Right hindlimb (tissue), 1 donor: ENCODE measurements at places on chromosomes 6 and 20.

GRCh38 chr6:111980143-111980542, 73.8 kb upstream of the CCN6 start:
- DNase-seq: peak; percentile 37

- no peak for DNase-seq
Measured at GRCh38 chr20:32603046-32603726, 18.1 kb upstream of the NOL4L start.

GRCh38 chr6:147900247-147900830, 391.8 kb downstream of the SAMD5 start:
- no peak for DNase-seq

DNA sequence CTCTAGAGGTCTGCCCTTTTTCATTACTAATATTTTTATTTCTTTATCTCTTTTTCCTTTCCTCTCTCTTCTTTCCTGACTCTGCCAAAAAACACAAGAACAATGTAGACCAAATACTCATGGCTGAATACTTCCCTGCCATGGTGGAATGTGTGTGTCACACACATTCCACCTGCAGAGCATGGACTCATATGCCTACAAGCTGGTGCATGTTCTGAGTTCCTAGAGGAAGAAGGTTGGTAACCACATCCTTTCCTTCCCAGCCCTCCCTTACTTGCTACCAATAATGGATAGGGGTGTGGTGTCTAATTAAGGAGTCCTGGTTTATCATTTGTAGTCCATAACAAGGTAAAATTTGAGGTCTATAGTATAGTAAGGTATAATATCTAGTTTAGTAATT, 15.2 kb upstream of the CST9L start:
- no peak for DNase-seq

GRCh38 chr20:56437196-56437960, 25.3 kb downstream of the CASS4 start:
- no peak for DNase-seq

DNA sequence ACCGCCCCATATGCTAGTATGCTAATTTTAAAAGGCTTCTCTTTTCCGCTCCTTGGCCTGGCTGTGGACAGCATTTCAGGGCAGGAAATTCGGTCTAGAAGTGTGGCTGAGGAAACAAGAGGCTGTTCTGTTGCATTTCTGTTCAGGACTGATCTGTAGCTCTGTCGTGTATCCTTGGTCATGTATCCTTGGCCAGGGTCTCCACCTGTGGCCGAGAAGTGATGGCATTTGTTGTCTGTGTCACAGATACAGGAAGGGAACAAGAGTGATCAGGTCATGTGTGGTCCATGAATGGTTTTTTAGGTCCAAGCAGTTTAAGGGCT, 300.5 kb upstream of the SUPT3H start:
- peak; percentile 50 for DNase-seq

GRCh38 chr6:139582956-139583355, 208.5 kb upstream of the CITED2 start:
- DNase-seq: no peak

DNA sequence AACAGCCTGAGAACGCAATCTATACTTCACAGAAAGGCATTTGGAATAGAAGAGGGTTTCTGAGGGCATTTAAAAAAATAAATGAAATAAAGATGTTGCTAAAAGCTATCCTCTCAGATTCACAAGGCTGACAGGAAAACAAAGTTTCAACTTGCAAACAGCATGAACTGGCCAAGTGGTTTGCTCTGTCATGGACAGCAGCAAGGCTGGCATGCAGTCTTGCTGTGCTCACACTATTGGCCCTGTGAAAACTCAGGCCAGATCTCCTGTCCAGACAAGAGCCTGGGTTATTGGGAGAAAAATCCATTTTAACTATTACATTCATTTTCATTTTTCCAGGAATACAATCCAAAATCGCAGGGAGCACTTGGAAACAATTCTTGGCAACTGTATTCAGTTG, 506.2 kb upstream of the SLC35B3 start:
- DNase-seq: no peak

DNA sequence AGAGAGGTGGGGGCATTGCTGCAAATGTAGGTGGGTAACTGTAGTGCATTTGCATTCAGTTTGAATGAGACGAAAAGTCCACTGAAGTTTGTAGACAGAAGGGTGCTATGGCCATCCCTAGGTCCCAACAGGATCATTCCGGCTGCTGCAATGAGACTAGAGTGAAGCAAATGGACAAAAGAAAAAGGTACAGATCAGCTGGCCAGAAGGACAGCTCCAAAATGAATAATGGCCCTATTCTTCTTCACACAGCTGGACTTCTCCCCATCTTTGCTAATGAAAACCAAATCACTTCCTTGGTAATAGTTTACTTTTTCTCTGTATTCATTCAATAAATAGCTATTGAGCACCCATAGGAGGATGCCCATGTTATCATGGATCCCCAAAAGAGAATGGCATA, 56.4 kb upstream of the TPD52L1 start:
- DNase-seq: no peak

- DNase-seq: no peak
Measured at GRCh38 chr20:54221996-54222890, 14.4 kb downstream of the PFDN4 start.

DNA sequence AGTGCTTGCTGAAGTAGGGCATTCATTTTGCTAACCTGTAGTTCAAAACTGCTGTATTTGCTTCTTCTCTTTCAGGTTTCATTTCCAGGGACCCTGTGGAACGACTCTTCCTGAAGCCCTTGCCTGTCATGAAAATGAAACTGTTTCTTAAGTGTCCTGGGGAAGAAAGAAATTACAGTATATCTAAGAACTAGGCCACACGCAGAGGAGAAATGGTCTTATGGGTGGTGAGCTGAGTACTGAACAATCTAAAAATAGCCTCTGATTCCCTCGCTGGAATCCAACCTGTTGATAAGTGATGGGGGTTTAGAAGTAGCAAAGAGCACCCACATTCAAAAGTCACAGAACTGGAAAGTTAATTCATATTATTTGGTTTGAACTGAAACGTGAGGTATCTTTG, 3.4 kb upstream of the NOL7 start:
- DNase-seq: no peak

- DNase-seq: no peak
Measured at GRCh38 chr6:27383481-27383880, 5.1 kb upstream of the ZNF391 start.

DNA sequence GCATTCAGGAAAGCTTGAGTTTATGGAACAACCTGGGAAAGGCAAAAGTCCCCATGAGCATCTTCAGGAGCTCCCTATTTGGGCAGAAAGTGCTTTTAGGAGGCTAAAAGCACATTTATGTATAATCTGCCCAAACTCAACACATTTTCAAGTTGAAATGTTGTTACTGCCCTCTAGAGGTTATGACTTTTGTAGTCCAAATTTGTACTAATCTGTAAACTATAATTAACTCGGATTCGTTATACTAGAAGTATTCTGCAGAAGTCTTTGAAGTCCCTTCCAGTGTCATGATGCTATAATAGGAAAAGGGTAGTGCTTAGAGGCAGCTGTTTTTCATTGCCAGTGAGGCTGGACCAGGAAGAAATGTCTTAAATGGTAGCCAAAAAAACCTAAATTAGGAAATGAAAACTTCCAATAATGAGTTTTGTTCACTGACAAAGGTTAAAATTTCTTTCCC, 44.8 kb upstream of the EMILIN3 start:
- DNase-seq: no peak

- DNase-seq: peak; percentile 1
Measured at GRCh38 chr20:63935447-63935846, 20.8 kb downstream of the UCKL1 start.

GRCh38 chr6:113908801-113909200, 51.7 kb downstream of the MARCKS start:
- DNase-seq: no peak

DNA sequence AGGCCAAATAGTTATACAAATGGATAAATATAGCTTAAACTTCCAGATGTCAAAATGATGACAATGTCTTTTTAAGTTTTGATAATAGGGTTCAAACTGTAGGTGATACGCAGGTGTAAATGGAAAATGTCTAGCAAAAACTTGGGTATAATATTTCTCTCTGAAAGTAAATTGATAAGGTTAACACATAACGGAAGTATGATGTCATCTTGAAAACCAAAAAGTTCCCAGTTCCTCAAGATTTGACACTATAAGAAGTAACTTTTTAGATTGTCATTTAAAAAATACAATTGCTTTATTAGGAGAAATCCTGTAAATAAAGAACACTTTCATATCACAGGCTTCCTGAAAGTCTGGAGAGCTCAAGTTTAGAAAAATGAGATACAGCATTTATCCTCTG, 483.4 kb downstream of the FRK start:
- DNase-seq: no peak

GRCh38 chr6:2666906-2667575, 83.7 kb downstream of the MYLK4 start:
- no peak for DNase-seq

DNA sequence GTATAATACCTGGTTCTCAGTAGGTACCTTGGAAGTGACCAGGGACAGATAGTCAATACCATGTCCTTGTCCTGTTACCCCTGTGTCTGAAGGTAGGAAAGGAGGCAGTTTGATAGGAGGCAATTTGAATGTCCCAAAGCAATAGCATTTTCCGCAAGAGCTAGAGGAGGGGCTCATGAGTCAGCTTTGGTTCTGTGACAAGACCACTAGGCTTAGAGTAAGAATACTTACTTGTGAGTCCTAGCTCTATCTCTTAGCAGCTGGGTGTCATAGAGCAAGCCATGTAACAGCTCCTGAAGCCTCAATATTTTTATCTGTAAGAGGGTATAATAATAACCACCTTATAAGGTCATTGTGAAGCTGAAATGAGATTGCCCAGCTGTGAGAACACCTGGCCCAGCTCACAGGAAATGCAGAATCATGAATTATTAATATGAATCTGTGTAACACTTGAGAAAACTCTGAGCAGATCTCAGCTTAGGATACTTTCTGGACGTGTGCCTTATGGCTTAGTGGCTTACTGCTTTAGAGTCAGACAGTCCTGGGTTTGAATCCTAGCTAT, 58.6 kb downstream of the DAAM2 start:
- no peak for DNase-seq

DNA sequence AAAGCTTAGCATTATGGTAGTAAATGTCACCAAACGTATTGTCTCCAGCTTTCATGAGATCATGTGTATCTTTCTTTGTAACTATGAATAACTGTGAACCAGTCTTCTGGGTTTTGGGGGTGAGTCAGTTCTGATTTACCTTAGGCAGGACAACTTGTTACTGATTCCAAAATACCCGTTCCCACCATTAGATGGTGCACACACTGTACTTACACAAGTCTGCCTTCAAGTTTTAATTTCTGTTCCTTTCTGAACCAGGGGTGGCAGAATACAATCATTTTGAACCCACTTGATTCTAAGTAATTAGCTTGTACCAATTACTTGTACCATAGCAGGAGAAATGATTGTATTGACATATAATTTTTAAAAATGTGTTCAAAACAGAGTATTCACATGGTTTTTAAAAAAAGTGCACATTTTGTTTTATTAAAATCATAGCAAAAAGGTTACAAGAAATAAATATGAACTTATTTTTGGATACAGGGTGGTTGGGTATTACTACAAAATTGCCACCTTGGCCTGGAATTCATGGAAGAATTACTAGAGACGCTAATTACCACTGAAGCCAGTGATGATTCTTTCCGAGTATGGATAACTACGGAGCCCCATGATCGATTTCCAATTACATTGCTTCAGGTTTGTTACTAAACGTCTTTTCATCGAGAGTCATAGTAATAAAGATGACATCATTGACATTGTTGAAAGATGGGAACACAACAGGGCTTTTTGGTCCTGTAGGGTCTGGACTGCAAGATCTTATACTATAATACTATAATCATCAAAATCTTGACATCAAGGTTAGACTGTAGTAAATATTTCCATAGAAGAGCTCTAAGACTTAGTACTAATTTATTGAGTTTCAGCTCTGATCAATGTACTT, 75.2 kb upstream of the GLP1R start:
- DNase-seq: no peak

GRCh38 chr20:63840405-63840828, 9.4 kb upstream of the ZBTB46 start:
- no peak for DNase-seq

- DNase-seq: no peak
Measured at GRCh38 chr20:10696650-10697049, 22.9 kb upstream of the JAG1 start.

- no peak for DNase-seq
Measured at GRCh38 chr6:158039571-158040050, 57.9 kb downstream of the SYNJ2 start.

- peak; percentile 31 for DNase-seq
Measured at GRCh38 chr20:55888685-55889084, 116.6 kb downstream of the CBLN4 start.

DNA sequence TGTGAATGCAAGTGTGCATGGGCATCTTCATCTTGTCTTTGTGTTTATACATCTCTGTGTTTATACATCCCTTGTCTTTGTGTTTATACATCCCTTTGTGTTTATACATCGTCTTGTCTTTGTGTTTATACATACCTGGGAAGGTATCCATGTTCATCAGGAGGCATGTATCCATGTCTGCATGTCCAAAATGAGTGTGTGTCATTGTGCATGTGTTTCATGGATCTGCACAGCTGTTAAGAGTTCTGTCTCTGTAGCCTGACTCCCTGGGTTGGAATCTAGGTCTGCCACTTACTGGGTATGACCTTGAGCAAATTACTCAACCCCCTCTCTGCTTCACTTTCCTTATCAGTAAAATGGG, 50.1 kb upstream of the SIRPA start:
- no peak for DNase-seq

- peak; percentile 35 for DNase-seq
Measured at GRCh38 chr6:83536034-83536646, 23.8 kb downstream of the PRSS35 start.

DNA sequence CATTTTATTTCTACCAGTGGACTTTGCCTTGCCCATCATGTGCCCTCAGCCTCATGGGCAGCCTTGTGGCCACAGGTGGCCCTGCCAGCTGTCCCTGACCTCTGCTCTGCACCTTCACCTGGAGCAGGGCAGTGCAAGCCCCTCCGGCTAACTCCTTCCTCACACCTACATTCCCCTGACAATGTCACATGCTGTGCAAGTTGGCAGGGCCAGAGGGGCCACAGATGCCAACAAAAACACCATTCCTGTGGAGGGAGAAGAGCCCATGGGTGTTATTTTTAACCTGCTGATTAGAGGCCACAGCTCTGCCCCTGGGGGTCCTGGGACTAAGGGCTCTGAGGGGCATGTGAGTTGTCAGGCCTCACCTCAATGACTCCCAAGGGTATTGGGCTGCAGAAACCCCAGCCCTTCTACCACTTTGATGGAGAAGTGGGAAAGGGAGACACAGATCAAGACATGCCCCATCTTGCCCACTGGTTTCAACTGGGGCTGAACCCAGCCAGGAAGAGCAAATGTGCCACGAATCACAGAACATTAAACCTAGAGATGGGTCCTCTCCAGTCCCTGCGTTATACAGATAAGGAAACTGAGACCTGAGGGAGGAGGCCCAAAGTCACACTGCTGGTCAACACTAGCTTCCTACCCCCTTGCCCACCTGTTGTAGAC, 65.0 kb downstream of the MRPL14 start:
- DNase-seq: no peak

DNA sequence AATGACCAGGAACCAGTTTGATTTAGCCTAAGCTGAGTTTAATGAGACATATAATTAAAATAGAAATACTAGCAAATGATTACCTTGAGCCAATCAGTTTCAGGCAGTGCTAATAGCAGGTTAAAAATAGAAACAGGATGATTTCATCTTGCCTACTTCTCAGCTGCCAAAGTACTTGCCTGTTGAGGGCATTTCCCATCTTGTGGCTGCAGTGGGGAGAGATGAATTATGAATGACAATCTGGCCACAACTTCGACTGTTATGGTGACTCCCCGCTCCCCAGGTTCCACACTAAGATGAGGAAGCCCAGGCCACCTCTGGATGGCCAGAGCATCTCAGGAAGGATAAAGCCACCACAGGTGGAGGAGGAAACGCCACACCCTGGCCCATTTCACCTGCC, 31.3 kb downstream of the MBOAT1 start:
- no peak for DNase-seq

- peak; percentile 58 for DNase-seq
Measured at GRCh38 chr6:142846883-142847287, 98.1 kb downstream of the HIVEP2 start.
